ENCODE measurements at places on chromosomes 2 and 18.

DNA sequence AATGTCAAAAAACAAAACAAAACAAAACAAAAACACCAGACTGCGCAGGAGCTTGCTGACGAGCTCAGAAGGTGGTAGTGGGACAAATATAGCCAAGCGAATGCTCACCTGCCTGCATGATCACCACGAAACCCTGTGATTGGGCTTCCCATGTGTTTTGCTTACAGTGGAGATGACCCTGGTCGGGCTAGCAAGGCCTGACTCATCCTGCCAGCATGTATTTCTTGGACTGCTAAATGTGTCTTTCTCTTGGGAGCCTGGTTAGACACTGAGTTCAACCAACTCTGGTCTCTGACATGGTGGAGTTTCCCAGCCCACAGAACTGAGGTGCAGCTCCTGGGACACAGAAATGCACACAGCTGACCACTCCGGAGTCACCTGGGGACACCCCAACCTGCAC, 30.7 kb upstream of the DUSP2 start:
- DNase-seq: no peak

DNA sequence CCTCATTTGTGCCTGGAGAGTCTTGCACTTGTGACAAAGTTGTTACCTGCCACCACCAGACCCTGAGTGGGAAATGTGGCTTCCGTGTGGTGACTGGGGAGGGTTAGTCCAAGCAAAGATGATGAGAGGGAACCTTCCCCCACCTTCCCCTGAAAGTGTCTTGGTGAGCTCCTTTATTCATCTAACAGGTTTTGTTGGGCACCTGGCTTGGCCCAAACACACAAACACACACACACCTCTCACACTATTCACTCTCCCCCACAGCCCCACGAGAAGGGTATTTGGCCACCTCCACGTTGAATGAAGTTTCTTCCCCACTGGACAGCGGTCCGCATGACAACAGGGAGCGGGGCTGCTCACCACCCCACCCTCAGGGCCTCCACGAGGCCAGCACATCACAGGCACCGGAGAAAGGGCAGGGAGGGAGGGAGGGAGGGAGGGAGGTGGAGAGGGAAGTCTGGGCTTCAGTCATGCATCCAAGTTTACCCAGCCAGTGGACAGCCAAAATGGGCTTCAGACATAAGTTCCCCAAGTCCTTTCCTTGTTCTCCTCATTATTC, 1.4 kb downstream of the CIB4 start:
- DNase-seq: no peak

GRCh38 chr2:20273042-20273441, 48.1 kb upstream of the SDC1 start:
- DNase-seq: no peak

GRCh38 chr2:23954325-23955014, 14.2 kb downstream of the UBXN2A start:
- DNase-seq: no peak

GRCh38 chr2:143603035-143603655, 473.9 kb downstream of the ARHGAP15 start:
- no peak for DNase-seq
